Kidney glomerular epithelial cell (primary cell): ENCODE measurements at places on chromosomes 5 and 9.

GRCh38 chr5:157670662-157671591 lies at the start of gene C5orf52:
TSS of gene C5orf52 (plus strand) at chr5:157671533. CDS start at chr5:157671615, 82 bp downstream.
- no peak for DNase-seq

- peak; percentile 33 for DNase-seq
These were observed 55.8 kb downstream of the SLC22A5 start for GRCh38 chr5:132425009-132425937.

GRCh38 chr9:89790542-89791109 lies 185.8 kb downstream of the GADD45G start:
- DNase-seq = no peak

DNA sequence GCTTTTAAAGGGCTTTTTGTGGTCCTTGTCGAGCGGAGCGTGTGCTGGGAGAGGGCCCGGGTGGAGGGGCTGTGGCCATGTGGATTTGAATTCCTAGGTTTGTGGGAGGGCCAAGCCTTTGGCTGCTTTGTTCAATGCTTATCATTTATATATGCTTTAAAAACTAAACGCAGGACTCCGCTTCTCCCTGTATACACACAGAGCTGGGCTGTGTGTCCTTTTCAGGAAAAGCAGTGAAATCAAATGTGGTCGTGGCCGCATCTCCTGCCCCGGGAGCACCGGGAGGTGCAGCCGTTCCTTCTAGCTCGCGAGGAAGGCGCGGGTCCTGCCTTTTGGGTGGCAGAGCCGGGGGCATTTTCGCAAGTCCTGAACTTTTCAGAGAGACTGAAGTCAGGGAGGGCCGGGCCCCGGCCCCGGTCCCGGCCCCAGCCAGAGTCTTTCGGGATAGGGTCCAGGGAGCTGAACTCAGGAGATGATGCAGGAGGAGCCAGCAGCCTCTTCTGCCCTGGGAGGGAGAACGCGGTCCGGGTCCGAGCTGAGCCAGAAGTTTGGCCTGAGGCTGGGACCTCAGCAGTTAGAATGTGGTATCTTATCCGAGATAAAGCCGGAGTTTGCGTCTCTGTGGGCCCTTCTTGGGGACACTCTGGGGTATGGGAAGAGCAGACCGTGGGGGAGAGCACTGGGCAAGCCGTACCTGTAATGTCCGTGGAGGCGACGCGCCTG lies 158.8 kb downstream of the C9orf152 start:
- DNase-seq = peak; percentile 50

GRCh38 chr9:104974053-104974962 lies 46.4 kb upstream of the ABCA1 start:
- no peak for DNase-seq

DNA sequence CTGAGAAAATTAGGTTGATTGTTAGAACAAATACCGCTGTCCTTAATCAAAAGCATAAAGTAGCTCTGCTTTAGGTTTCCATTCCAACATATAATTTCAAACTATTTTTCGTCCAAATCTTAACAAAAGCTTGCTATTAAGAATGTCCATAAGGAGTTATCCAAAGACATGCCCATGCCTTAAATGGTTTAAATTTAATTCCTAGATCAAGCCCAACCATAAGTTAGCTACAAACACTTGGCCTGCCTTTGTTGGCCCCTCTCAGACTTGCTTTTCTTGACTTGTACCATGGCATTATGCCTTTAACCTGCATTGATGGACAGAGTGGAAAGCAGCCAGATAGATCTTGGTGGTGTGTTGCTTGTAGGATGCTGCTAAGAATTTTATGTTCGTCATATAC lies 8.8 kb downstream of the GARNL3 start:
- DNase-seq = no peak

DNA sequence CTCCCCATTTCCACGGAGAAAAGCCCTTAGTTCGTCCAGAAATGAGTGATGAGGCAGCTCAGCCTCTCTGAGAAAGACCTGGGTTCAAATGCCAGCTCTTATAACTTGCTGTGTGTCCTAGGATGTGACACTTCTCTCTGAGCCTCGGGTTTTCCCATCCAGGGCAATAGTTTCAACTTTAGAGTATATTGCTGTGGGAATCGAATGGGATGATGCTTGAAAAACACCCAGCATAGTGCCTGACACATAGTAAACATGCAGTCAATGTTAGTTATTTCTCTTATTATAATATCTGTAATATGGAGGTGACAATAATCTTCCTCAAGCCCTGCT lies 430 bp upstream of the MAPKAP1 start:
- no peak for DNase-seq

- no peak for DNase-seq
These were observed 2.7 kb downstream of the CDC42SE2 start for GRCh38 chr5:131266370-131267060.

DNA sequence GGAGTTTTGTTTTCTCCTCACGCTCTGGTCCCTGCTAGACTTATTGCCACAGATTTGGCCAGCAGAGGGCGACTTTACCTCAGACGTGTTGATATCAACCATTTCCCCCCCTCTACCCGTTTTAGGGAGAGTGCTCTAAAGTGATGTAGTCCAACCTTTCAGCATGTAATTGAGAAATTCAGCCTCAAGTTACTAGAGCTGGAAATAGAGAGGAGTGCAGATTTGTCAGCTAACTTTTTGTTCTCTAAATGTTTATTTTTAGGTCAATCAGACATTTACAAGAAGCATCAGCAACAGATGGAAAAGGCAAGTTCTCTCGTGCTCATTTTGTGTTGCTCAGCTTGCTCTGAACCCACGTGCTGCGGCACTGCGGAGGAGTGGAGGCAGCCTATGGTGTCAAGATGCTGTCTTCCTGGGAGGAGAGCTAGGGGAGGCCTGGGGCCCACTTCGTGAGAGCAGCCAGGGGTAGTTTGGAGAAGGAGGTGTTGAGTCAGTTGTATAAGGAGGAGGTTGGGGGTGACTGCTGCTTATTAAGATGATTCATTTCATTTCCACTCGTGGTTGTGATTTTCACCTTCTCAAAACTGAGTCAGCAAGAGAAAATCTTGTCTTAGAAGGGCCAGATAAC lies 53.6 kb downstream of the GPR107 start:
- DNase-seq = peak; percentile 70

DNA sequence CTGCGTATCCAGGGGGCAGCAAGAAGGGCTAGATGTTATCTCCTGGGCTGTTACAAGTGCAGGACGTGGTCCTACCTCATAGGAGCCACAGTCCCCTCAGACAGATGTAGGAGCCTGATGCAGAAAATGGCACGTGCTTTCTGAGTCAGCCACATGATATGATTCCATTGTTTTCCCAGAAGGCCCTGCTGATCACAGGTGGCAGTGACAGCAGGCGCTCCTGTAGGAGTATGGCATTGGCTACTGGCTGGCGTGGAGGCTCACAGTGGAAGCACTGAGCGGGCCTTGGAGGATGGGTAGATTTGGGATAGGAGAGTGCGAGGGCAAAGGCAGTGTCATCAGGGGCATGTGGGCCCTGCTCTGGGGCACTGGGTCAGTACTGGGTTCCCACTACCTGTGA lies 21.9 kb downstream of the USP20 start:
- no peak for DNase-seq

DNA sequence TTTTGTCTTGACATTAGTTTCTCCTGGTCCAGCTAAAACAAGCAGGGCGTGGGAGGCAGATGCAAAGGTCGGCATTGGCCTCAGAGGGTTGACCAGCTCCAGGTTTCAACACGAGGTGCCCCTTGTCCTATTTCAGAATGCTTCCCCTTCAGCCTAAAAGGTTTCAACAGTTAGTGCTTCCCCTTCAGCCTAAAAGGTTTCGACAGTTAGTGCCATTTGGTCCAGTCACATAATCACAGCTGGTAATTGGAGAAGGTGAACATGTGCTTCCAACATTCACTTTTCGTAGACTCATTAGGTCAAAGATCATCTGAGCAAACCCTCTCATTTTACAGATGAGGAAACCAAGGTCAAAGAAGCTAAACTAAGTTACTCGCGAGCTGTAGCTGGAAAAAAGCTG lies 270.3 kb upstream of the MAP3K1 start:
- no peak for DNase-seq

DNA sequence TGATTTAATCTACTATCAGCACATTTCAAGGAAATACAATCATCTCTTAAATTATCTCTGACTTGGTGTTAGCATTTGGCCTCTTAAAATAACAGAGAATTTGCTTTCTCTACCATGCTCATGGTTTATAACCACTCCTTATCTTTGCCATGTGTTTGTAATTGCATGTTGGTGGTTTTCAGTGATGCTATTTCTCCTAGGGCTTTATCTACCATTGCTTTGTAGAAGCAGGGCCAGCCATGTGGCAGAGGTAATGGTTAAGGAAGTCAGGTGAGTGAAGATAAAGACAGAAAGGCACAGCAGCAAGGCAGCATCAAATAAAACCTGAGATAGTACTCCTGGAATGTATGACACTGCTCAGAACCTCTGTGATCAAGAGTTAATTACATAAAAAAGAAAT lies 206.2 kb downstream of the FER start:
- no peak for DNase-seq

DNA sequence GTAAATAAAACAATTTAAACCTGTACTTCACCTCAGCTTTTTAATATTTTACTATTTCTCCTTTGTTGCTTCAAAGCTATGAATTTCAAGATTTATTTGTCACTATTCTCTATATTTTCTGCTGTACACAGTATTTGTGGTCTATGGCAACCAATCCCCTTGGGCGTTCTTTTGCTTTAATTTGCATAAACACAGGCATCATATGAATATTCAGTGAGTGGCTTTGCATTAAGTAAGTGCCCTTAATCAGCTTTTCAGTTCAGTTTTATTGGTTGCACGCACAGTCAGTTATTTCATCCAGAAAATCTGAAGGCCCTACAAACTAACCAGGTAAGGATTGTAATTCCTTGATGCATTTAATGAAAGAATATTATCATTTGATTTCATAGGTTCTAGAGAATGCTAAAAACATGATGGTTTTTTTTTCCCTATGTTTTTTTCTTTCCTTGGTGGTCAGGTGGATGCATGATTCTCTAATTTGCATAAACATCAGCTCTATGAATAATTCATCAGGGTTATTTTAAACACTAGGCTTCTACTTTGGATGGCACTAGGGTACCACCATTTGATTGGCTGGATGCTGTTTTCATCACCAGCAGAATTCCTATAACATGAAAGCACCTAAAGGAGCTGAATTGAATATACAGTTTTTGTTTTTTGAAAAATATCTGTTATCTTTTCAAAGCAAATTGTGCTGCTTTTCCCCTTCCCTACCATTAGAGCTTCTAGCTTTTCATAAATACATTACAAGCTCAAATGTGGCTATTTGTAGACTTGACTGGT lies 249.2 kb upstream of the CCNH start:
- no peak for DNase-seq

DNA sequence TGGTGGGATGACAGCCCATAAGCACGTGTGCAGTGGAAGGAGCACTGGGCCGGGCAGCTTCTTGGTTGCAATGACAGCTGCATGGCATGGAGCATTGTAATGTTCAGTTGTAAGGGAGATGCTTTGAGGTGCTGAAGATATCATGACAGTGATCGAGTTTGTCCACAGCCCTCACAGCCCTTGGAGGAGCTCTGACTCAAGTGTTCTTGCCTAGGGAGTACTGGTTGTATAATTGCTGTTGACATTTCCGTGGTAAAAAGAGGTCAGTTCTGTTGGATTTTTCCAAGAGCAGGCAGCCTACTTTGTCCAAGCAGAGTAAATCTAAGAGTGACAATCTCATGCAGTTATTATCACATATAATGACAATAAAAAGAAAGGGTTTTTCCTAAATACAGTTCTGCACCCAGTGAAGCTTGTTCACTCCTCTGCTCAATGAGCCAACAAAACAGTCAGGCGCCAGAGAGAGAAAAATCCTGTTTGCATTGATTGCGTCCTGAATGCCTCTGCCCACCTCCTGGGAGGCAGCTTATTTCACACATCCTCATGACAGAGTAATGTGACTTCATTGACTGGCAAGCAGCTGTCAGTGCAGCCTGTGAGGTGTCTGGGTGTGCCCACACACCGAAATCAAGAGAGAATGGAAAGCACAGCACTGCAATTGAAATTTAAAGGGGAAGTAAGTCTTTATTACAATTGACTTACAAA lies 248.0 kb downstream of the NTRK2 start:
- peak; percentile 24 for DNase-seq

DNA sequence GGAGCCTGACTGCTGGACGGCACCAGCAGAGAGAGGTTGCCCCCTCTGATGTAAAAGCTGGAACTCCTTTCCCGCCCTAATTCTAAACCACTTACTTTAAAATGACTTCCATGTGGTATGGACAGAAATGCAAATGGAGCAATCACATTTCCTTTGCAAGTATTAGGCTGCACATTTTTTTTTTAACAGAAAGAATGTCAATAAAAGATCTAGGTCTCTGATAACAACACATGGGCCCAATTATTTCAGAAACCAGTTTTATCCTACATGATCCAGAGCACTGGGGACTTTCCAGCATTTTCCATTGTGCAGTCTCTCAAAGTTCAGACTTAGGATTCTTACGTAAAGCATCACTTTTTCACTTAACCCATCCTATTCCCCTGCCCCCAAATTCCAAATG lies 203.7 kb downstream of the NXNL2 start:
- no peak for DNase-seq

- no peak for DNase-seq
These were observed 1.4 kb downstream of the HDHD3 start for GRCh38 chr9:113375057-113376023.

DNA sequence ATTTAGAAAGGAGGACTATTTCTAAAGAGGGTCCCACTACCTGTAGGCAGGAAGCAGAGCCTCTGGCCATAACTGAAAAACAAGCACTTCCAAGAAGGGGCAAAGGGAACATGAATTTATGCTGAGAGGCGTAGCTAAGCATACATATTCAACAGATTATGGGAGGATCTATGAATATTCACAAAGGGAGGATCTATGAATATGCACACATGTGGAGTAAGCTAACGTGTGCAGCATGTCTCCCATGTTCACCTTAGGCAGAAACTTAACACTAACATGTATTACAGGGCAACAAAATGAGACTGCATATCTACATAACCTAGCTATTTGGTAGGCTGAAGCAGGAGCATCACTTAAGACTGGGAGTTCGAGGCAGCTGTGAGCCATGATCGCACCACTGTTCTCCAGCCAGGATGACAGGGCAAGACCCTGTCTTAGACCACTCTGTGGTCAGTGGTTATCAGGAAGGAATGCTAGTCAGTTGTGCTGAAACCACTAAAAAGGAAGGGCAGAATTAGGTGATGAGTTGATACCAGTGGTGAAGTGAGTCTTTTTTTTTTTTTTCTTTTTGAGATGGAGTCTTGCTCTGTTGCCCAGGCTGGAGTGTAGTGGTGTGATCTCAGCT lies 20.8 kb downstream of the FXN start:
- no peak for DNase-seq
